ENCODE measurements at places on chromosomes 7 and 10. TPM values are rescaled to one million over a fixed set of nuclear protein-coding genes. Genes with fewer than 3 reads are reported as not detected.

- DNase-seq, result no peak
Measured at GRCh38 chr10:85936161-85936560, 430.4 kb downstream of the GRID1 start.

DNA sequence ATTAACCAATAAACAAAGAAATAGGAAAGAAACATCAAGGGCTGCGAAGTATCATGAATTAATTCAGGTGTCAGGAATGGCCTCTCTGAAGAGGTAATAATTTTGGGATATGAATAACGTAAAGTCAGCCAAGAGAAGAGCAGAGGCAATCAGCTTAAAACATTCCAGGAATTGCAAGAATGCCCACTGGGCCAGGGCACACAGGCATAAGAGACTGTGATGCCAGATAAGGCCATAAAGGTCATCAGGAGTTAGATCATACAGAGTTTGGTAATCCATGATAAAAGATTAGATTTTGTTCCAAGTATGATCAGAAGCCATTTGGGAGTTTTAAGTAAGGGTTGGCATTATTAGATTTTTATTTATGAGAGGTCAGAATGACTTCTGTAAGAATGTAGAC, 53.2 kb upstream of the ABCB4 start:
- no peak for DNase-seq

DNA sequence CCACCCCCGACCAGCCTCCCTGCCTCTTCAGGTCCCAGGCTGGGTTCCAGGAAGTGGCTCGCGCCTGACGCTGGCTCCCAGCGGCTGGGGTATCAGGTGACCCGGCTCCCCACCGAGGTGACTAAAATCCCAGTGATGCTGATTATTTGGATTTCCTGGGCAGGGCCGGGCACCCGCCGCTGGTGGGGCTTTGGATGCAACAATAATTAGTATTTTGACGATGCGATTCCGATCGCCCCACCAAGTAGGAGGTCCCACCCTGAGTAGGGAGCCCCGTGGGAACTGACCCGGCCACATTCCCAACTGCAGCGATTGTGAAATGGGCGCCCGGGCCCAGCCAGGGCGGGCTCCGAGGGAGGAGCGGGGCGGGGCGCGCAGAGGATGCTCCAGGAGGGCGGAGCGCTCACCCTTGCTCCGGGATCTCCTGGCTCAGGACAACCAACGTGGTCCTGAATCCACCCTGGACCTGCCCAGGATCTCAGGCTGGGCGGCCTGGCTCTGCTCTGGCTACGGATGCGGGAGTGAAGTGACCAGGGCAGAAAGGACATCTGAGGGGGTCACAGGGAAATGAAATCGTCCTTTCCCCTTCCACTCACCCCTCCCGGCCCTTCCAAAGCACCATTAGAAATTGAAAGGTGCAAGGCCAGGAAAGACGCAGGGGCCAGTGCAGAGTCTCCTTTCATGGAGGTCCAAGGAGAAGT, 32.6 kb downstream of the DUSP5 start:
- DNase-seq, result peak; percentile 92

DNA sequence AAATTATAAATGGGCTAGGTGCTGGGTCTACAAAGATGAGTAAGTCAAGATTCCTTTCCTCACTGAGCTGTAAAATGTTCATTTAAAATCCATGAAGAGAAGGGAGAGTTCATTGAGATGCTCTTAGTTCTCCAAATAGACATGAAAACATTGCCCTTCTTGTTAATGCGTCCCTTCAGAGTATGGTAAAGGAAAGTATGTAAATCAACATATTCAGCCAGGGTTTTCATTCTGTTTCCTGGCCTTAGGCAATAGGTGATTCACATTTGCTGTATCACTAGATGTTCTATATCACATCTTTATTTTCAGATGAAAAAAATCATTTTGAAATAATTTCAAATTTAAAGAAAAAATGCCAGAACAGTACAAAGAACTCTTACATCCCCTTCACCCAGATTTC, 5.4 kb downstream of the ANKIB1 start:
- DNase-seq, result peak; percentile 17

DNA sequence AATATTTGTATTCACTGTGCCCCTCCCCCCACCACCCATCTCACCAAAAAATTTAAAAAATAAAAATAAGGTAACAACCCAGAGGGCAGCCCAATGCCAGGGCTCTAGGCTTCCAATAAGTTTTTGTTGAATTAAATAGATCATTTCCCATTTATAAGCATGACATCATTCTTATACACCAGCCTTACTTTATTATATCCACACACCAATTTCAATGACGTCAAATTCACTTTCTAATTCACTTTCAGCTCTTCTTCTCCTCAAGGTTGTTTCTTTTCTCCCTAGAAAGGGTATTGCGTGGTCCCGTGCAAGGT, 1.2 kb upstream of the DKK1 start:
- peak; percentile 24 for DNase-seq

DNA sequence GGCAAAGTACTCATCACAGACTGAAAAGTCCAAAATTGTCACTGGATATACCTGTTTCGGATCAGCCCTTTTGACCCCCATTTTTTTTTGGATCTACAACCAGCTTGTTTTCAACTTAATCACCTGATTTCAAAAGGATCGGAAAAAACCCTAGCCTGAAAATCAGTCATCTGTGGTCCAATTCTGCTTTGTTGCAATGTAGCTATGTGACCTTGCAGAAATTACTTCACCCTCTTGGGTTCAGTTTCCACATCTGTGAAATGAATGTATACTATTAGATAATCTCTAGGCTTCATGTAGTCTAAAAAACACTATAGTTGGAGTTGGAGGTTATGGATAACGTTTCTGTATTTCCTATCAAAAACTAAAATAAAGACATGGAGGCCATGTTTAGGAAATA, 37.1 kb downstream of the STEAP4 start:
- DNase-seq, result no peak

Gene STEAP2
- polyA plus RNA-seq, result 20.2 TPM

- DNase-seq, result peak; percentile 75
Measured at GRCh38 chr10:126905776-126906703, 812 bp downstream of the DOCK1 start.

- DNase-seq, result no peak
Measured at GRCh38 chr10:409408-410040, 274.3 kb downstream of the ZMYND11 start.

- DNase-seq, result no peak
Measured at GRCh38 chr7:2729031-2729892, 41.3 kb downstream of the AMZ1 start.
